Right kidney (tissue), 9 donors: ENCODE measurements at places on chromosomes 6 and 20.

- no peak for DNase-seq
Observed at GRCh38 chr6:95091823-95092436, 485.4 kb upstream of the MANEA start.

- no peak for DNase-seq
Observed at GRCh38 chr6:23145781-23146180, 576.4 kb downstream of the HDGFL1 start.

GRCh38 chr6:47308552-47309290 lies 984 bp downstream of the TNFRSF21 start:
- DNase-seq: peak; percentile 88

GRCh38 chr6:43778131-43778855 lies 8.3 kb downstream of the VEGFA start:
- DNase-seq: no peak
